Spinal cord (tissue), 10 donors: ENCODE measurements at places on chromosomes 5 and 9. TPM values are rescaled to one million over a fixed set of nuclear protein-coding genes. Genes with fewer than 3 reads are reported as not detected.

ADAMTS16 gene
- total RNA-seq = 12.3 TPM

RASGEF1C gene
- 5.0 TPM for total RNA-seq

ZFP62 gene
- total RNA-seq = 46.2 TPM

FAT2 gene
- total RNA-seq = 3.2 TPM

ZBTB26 gene
- 9.0 TPM for total RNA-seq

PTGR1 gene
- 44.7 TPM for total RNA-seq

TYRP1 gene
- 5.0 TPM for total RNA-seq

IL9 gene
- not detected for total RNA-seq

IRX1 gene
- 11.9 TPM for total RNA-seq

PIP5K1B gene
- 16.0 TPM for total RNA-seq

SLF1 gene
- total RNA-seq = 21.1 TPM

CCT5 gene
- total RNA-seq = 202 TPM

TOR1B gene
- total RNA-seq = 30.9 TPM

PDE6A gene
- total RNA-seq = 0.44 TPM

RNF208 gene
- 2.0 TPM for total RNA-seq

INSYN2B gene
- 5.3 TPM for total RNA-seq

TXNDC8 gene
- not detected for total RNA-seq

CDKN2B gene
- 0.94 TPM for total RNA-seq

ALG2 gene
- 39.4 TPM for total RNA-seq

RNF14 gene
- 96.9 TPM for total RNA-seq

SEMA4D gene
- 30.9 TPM for total RNA-seq

SLC28A3 gene
- total RNA-seq = 3.6 TPM

RNF180 gene
- 16.6 TPM for total RNA-seq

ANKRD18A gene
- 4.6 TPM for total RNA-seq

AQP3 gene
- 0.50 TPM for total RNA-seq

SLC46A2 gene
- total RNA-seq = 0.11 TPM

SLC36A3 gene
- not detected for total RNA-seq

PHF24 gene
- total RNA-seq = 36.0 TPM

SAXO1 gene
- total RNA-seq = 0.17 TPM

DOCK8 gene
- total RNA-seq = 7.2 TPM

CCDC152 gene
- total RNA-seq = 13.8 TPM

GDA gene
- total RNA-seq = 4.3 TPM

NEUROG1 gene
- 0.39 TPM for total RNA-seq

LCN2 gene
- 0.28 TPM for total RNA-seq

LCP2 gene
- 6.4 TPM for total RNA-seq

ZNF366 gene
- total RNA-seq = 1.7 TPM

FOXD4L6 gene
- total RNA-seq = 0.11 TPM

GOLGA2 gene
- 70.6 TPM for total RNA-seq

TEX48 gene
- not detected for total RNA-seq

SPRY4 gene
- total RNA-seq = 11.6 TPM

HSPB3 gene
- 0.33 TPM for total RNA-seq

BTNL8 gene
- total RNA-seq = 0.11 TPM

ACOT12 gene
- total RNA-seq = 2.3 TPM

HK3 gene
- 0.66 TPM for total RNA-seq

MFAP3 gene
- 154 TPM for total RNA-seq

MPDZ gene
- total RNA-seq = 86.0 TPM

SEMA6A gene
- total RNA-seq = 52.8 TPM

PCDHGA7 gene
- total RNA-seq = 6.6 TPM

C5orf52 gene
- total RNA-seq = not detected

SEMA5A gene
- total RNA-seq = 70.7 TPM

TMC1 gene
- total RNA-seq = 0.89 TPM

TMEM174 gene
- total RNA-seq = not detected

ELAVL2 gene
- 188 TPM for total RNA-seq

MYMK gene
- not detected for total RNA-seq

ZFP2 gene
- total RNA-seq = 6.6 TPM

OTP gene
- 1.8 TPM for total RNA-seq
